ENCODE measurements at places on chromosomes 6 and 20.

DNA sequence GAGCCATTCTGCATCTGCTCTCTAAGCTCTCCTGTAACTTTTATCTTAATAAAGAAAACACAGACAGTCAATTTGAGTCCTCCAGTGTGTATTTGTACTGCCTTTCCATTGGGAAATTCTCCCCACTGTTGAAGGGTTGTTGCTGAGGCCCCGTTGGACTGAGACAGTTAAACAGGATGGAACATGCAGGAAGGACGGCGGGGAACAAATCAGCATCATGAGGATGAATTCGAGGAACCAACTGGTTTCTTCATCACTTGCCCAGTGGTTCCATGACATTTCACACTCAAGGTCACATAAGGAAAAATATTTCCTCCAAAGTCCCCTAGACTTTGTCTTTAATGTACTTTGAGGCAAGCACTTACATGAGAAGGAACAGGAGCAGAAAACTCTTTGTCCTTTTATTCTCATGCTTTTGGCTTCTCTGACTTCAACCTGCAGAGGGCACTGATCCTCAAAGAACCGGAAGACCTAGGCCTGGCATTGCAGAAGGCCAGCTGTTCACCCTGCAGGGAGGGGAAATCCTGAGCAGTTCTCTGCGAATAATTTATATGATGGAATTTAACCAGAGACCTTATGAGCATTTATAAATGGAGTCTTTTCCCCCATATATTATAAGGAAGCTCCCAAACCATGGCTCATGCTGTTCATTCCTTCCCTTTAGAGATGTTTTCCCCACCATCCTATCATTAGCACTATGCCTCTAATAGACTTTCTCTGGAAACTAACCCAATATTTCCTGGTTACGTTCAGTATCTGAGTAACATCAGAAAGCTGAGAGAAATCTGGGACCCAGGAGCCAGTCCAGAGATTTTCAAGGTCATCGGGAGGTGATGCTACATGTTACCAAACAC, 55.2 kb upstream of the ADGRF1 start:
- peak; percentile 56 for DNase-seq

GRCh38 chr6:166341977-166342348, 382 bp downstream of the SFT2D1 start:
- peak; percentile 44 for DNase-seq

DNA sequence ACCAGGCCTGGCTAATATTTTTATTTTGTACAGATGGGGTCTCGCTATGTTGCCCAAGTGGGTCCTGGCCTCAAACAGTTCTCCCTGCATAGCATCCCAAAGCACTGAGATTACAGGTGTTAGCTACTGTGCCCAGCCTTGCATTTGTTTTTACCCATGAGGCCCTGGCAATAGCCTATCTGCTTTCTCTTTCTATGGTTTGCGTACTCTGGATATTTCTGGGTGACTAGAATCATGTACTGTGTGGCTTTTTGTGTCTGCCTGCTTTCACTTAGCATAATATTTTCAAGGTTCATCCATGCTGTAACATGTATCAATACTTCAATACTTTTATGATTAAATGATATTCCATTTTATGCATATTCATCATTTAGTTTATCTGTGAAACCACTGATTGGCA, 451.7 kb downstream of the GRIK2 start:
- no peak for DNase-seq

- DNase-seq: no peak
Observed at GRCh38 chr6:15874821-15875220, 212.0 kb upstream of the DTNBP1 start.

GRCh38 chr20:32021091-32021490, 10.9 kb downstream of the CCM2L start:
- DNase-seq: no peak

GRCh38 chr6:331622-332521, 39.6 kb downstream of the DUSP22 start:
- no peak for DNase-seq

DNA sequence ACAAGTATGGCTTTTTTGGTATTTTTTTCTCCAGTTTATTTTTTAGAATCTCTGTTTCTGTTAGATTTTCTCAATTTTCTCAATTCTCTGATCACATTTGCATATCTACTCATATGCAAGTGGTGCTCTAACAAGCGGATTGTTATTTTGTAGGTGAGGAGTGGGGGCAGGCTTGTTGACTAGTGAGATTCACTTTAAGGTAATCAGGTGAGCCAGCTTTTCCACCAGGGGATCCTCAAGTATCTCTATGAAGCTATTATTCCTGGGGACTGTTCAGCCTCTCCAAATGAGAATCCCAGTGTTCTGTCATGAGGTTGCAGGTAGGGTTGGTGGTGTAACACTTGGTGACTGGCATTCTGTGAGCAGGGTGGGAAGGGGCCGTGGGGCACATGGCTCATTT, 274.3 kb upstream of the FERMT1 start:
- no peak for DNase-seq

DNA sequence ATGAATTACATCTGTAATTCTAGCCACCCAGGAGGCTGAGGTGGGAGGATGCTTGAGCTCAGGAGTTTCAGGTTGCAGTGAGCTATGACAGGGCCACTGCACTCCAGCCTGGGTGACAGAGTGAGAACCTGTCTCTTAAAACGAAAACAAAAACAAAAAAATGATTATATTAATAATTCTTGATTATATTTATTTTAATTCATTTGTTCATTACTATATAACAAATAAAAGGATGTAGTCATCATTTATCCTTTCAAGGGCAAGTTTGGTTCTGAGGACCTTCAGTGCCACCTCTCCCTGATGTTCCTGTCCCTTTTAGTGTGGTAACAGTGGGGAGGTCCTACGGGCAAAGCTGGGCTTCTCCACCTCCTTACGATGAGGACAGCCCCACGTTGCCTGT, 167.1 kb upstream of the SCGN start:
- DNase-seq: no peak

- DNase-seq: no peak
Observed at GRCh38 chr20:22823119-22823518, 212.0 kb upstream of the SSTR4 start.

DNA sequence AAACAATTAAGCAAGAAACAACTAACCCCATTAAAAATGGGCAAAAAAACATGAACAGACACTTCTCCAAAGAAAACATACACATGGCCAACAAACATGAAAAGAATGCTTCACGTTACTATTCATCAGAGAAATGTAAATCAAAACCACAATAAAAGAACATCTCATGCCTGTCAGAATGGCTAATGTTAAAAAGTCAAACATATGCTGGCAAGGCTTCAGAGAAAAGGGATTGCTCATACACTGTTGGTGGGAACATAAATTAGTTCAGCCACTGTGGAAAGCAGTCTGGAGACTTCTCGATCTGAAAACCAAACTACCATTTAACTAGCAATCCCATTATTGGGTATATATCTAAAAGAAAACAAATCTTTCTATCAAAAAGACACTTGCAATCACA, 217.5 kb downstream of the TINAG start:
- DNase-seq: no peak

DNA sequence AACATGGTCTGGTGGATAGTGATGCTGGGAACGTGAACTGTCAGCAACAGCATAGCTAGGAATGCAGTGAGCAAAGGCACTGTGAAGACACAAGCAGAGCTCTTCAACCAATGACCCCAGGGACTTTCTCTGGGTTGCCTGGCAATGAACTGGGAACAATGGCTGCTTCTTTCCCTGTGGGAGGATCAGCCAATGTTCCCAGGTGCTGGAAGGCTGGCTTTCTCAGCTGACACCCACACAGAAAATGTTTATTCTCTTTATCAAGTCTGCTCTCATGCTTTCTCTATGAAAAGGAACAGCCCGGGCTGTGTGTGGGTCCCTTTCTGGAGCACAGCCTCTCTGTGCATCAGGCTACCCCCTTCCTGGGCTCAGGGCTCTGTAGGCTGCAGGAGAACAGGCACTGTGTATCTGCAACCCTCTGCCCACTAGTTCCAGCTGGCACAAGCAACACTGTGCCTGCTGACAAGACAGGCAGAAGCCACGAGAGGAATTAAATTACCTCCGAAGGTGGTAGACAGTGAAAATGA, 54.2 kb downstream of the HFE start:
- DNase-seq: no peak

- DNase-seq: peak; percentile 26
Observed at GRCh38 chr6:83231146-83231545, 38.0 kb downstream of the RWDD2A start.

GRCh38 chr6:56953597-56954402, 1.1 kb upstream of the BEND6 start:
- peak; percentile 4 for DNase-seq

DNA sequence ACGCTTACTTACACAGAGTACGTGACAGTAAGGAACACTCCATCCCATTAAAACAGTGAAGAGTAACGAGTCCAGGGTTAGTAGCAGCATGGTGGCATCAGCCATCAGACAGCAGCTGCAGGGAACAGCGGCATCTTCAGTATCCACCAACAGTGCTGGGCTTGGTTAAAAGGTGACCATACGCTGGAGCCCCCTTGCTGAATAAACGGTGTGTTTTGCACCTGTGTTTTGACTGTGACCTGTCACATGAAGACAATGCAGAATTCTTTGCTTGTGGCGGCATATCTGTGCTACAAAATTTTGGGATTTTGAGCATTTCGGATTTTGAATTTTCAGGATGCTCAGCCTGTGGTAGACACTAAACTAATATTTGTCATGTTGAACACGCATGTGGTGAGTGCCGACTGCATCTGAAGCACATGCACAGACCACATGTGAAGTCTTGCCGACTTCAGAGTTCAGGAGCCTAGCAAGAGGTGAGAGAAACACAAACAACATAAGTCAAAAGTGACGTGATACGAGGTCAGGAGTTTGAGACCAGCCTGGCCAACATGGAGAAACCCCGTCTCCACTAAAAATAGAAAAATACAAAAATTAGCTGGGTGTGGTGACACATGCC, 69.3 kb upstream of the FRMD1 start:
- DNase-seq: no peak

DNA sequence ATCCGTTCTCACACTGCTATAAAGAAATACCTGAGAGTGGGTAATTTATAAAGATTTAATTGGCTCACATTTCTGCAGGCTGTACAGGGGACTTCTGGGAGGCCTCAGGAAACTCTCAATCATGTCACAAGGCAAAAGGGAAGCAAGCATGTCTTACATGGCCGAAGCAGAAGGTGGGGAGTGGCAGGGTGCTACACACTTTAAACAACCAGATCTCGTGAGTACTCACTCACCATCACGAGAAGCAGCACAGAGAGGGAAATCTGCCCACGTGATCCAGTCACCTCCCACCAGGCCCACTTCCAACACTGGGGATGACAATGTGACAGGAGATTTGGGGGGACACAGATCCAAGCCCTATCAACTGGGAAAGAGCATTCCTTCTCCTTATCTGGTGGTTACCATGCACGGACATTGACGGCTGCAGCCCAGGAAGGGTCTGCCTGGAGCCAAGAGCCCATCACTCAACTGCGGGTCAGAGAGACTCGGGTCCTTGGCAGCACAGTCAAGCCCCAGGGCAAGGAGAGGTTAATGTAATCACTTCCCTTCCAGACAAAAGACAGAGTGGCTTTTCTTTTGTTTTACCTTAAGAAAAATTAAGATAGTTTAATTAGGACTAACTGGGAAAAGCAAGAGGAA, 112.3 kb upstream of the CST7 start:
- DNase-seq: no peak

- DNase-seq: no peak
Observed at GRCh38 chr6:78954740-78955139, 87.4 kb downstream of the IRAK1BP1 start.

DNA sequence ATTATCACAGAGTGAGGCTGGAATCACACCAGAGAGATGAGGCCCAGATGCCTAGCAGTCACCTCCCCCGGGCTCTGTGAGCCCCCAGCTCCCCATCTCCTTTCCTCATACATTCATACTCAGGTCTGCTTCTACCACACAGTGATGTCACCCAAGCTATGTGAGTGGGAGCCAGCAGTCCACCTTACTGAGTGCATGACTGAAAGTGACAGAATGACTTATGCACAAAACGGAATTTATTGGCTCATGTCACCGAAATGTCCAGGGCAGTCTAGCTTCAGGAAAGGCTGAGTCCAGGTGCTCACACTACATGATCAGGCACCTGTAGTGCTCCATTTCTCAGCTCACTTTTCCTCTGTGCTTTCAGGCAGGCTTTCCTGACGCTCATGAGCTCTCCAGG, 36.7 kb upstream of the CCN6 start:
- DNase-seq: no peak

GRCh38 chr6:147000545-147001488, 203.4 kb upstream of the STXBP5 start:
- peak; percentile 8 for DNase-seq

DNA sequence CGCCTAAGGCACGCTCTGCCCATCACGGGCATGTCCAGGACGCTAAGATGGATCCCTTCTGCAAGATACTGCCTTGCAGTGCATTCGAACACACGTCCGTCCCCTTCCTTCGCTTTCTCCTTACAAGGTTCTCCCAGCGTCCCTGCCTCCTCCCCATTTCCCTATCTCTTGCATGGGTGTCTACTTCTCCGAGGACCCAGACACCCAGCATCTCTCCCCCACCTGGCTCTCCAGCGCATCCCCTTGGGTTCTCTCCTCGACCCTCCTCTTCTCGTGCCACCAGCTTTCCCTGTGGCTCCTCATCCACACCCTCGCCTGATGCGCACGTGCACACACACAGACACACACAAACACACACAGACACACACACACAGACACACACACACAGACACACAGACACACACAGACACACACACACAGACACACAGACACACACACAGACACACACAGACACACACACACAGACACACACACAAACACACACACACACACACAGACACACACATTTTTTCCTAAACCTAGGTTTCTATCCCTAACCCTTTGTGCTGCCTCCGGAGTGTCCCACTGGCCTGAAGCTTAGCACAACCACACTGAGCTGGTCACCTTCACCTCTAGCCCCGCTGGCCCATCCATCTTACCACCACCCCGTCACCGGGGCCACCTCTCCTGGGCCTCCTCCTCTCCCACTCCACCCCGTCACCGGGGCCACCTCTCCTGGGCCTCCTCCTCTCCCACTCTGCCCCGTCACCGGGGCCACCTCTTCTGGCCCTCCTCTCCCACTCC, 31.9 kb downstream of the ANKRD60 start:
- DNase-seq: no peak

GRCh38 chr6:100806296-100806695, 74.8 kb downstream of the ASCC3 start:
- no peak for DNase-seq

Measured in hindlimb muscle (tissue), 1 donor.